ENCODE measurements at places on chromosomes 5 and 9. TPM values are rescaled to one million over a fixed set of nuclear protein-coding genes. Genes with fewer than 3 reads are reported as not detected.

Gene TENT4A
- polyA plus RNA-seq, result 5.9 TPM

Gene SLC1A1
- 0.77 TPM for polyA plus RNA-seq

Gene PCDHB2
- polyA plus RNA-seq, result 1.1 TPM

Gene COMMD10
- 13.2 TPM for polyA plus RNA-seq

Gene SH3PXD2B
- 17.9 TPM for polyA plus RNA-seq

Gene KIF4B
- not detected for polyA plus RNA-seq

Gene SLIT3
- 10.1 TPM for polyA plus RNA-seq

Gene SVEP1
- polyA plus RNA-seq, result 0.09 TPM

Gene SLC6A19
- polyA plus RNA-seq, result not detected

Gene TAF11L5
- not detected for polyA plus RNA-seq

Gene TMEM215
- not detected for polyA plus RNA-seq

Gene SH3RF2
- polyA plus RNA-seq, result 50.4 TPM

Gene NSD1
- polyA plus RNA-seq, result 8.6 TPM

Gene FPGS
- 56.3 TPM for polyA plus RNA-seq

Gene C8G
- polyA plus RNA-seq, result 0.72 TPM

Gene GARNL3
- polyA plus RNA-seq, result 2.4 TPM

Gene CDKN2B
- 19.9 TPM for polyA plus RNA-seq

Gene PPIC
- polyA plus RNA-seq, result 28.1 TPM

Gene CATSPER3
- 0.10 TPM for polyA plus RNA-seq

Gene ADRB2
- 29.4 TPM for polyA plus RNA-seq

Gene NIPAL4
- polyA plus RNA-seq, result 12.6 TPM

Gene PTPN3
- 20.6 TPM for polyA plus RNA-seq

Gene PCDHA6
- 0.04 TPM for polyA plus RNA-seq

Gene SMIM33
- polyA plus RNA-seq, result not detected

Gene MBLAC2
- polyA plus RNA-seq, result 4.6 TPM

Gene PCDHGA9
- polyA plus RNA-seq, result 0.24 TPM
